ENCODE measurements at places on chromosomes 3 and 15.

DNA sequence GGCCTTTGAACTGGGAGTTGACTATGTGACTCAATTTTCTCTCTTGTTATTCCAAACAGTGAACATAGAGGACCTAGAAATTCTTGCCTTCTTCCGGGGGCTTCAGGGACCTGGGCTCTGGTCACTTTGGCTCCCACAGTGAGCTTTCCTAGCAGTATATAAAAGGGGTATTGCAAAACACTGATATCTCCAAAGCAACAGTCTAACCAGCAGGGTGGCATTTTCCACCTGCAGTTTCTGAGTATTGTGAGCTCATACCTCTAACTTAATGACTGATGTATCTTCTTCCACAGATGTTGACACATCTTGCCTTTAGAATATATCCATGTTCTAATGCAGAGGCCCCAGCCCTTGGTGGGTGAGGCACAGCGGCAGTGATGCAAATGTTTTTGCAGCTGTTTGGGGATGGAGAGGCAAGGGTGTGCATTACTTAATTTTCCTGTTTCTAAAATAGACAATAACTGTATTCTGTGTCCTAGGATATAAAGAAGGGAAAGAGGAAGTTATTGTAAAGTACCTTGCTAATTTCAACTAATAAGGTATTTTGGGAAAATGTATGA lies 45.7 kb upstream of the ADGRG7 start:
- no peak for DNase-seq

DNA sequence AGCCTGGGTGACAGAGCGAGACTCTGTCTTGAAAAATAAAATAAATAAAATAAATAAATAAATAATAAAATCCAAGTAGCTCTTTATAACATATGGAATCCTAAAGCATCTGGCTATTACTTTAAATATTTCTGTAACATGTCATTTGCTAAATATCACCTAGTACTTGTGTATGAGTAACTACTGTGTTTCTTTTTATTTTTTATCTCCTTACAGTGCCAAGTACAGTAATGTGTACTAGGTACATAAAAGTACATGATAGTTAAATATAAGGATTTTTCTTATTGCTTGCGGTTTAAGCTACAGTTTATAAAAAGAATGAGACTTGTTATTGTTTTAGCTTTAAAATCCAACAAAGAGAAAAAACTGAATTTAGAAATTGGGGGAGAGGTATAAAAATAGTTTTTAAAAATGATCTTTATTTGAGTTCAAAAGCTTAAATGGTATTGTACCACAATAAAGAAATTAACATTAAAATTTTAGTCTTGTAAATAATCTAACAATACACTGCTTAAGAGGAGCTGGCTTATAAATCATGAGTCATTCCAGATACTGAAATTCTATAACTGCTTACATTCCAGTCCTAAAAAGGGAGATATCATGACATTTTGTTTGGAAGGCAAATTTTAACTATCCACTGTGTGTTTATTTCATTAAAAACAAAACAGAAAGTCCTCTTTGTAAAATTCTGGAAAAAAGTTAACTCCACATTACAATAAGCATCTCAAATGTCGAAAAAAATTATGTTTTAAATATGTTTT lies 73.1 kb downstream of the FGF7 start:
- no peak for DNase-seq

DNA sequence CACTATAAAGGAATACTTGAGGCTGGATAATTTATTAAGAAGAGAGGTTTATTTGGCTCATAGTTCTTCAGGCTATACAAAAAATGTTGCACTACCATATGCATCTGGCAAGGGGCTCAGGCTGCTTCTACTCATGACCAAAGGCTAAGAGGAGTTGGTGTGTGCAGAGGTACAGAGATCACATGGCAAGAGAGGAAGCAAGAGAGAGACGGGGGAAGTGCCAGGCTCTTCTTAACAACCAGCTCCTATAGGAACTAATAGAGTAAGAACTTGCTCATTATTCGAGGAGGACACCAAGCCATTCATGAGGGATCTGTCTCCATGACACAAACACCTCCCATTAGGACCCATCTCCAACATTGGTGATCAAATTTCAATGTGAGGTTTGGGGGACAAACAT lies 6.0 kb upstream of the FNDC3B start:
- no peak for DNase-seq

DNA sequence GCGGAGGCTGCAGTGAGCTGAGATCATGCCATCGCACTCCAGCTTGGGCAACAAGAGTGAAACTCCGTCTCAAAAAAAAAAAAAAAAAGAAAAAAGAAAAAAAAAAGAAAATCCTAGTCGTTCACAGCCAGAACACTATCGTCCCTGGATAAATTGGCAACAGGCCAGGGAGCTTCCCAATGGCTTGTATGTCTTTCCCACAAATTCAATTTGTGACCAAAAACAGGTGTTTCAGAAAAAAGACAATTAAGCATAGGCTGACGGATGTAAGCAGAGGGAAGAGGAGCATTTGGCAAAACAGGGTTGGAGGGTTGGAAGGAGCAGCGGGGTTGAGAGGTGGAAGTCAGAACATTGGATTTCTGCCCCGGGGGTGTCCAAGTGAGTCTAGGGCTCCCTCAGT lies 8.5 kb downstream of the EPB42 start:
- no peak for DNase-seq

DNA sequence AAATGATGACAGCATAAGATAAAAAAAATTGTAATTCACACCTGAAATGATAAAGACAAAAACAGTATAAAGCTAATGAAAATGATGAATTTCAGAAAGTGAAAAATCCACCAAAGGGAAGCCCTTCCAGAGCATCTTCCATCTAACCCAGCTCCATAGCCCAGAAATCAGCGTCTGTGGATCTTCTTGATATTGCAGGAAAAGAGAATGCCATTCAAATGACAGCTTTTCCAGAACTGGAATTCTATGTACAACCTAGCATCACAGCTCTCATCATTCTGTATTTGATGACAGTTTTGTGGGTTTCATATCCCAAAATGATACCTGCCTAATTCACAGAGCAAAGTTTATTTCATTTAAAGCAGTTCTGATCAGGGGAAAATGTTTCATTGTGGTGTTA lies 267.3 kb downstream of the FHIT start:
- DNase-seq = no peak

- no peak for DNase-seq
These were observed 118.0 kb upstream of the MEF2A start for GRCh38 chr15:99447497-99448371.

- no peak for DNase-seq
These were observed 185.2 kb upstream of the CFAP20DC start for GRCh38 chr3:59234884-59235633.

DNA sequence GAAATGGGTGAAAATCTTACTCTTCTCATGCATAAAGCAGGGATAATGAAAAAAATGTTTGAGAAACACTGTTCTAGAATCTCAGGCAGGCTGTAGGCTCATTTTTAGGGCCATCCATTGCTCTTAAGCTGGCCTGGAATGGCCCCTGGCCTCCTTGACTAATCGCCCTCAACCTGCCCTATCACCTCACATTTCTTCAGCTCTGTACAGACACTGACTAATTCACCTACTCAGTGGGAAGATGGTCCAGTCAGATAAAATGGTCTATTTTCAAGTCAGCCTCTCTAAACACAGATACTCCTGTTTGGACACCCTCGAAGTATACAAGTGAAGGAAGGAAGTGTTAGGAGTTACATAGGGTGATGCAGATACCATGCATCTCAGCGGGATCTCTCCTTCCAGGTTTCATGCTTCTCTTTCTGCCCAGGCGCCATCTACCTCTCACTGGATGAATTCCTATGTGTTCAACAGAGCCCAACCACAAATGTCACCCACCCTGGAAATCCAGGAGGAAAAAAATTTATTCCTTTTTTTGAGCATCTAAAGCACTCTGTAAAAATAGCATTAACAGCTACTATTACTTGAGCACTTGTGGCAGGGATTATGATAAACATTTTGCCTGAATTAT lies 12.1 kb downstream of the FMN1 start:
- no peak for DNase-seq

DNA sequence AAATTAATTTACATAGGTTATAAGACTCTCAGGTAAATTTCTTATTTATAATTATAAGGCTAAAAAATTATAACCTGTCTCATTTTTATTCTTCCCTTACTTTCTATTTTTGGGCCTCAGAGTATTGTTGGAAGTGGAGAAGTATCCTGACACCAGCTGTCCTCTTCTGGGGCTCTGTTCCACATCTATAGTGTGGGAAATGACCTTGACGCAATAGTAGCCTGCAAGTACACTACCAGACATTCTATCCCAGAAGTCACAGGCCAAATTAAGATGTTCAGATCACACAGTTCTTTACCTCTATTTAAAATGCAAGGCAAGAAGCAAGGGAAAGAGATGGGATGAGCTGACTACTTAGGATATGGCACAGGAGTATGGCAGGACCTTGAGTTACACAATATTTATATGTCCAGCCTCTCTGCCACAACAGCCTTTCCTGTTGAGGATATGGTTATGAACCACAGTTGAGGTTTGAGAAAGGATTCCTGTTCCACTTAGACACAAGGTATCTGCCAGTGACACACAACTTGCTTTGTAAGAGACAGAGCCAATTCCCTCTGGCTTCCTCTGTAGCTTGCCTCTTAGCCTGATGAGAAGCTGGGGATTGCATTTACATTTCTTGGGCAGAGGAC lies 158.0 kb upstream of the IL12A start:
- no peak for DNase-seq

- no peak for DNase-seq
These were observed 619.8 kb upstream of the KCNMB2 start for GRCh38 chr3:177916461-177916860.

DNA sequence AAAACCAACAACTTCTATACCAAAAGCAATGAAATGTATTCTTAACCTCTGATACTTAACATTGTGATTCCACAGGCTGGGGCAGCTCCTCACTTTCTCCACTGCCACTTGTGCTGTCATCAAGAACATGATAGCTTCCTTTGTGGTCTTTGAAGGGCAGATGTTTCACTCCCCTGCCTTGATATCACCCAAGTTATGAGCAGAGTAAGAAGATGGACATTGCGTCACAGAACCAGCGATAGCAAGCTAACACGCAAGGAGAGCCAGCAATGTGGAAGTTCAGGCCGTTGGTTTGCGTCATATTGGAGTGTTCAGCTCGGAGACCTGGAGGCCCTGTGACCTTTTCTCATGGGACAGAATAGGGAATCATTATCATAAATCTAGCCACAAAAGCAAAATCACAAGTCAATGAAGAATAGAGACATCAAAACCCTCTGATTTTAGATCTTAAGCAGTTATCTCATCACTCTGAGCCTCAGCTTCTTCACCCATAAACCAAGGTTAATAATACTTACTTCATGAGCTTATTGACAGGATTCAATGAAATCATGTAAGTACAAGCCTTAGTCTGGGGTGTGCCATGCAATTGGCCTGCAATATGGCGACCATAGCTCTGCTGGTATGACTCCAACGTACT lies 183.8 kb upstream of the THBS1 start:
- DNase-seq = no peak

- no peak for DNase-seq
These were observed 349.2 kb upstream of the CCDC54 start for GRCh38 chr3:107028086-107028485.

DNA sequence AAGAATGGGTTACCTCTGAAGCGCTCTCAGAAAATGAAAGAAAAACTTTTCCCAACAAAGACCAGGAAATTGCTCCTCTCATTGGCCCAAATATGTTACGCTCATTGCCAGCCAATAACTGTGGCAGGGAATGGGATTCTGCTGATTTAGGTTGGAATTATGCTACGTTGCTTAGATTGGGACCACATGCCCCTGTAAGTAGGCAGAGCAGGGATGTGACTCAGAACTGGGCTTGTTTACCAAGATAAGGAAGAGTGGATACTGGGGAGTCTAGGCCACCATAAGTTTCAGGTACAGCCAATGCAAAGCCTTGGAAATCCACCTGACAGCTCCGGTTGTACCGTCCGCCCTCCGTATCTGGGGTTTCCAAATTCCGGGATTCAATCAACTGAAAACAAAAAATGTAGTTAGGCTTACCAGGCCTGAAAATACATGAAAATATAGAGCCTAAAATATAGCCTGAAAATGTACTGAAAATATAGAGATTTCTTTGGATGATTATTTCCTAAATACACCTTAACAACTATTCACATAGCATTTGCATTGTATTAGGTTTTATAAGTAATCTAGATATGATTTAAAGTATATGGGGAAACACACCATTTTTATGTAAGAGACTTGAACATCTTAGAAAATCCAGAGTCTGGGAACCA lies 1.5 kb upstream of the TCF12 start:
- no peak for DNase-seq

DNA sequence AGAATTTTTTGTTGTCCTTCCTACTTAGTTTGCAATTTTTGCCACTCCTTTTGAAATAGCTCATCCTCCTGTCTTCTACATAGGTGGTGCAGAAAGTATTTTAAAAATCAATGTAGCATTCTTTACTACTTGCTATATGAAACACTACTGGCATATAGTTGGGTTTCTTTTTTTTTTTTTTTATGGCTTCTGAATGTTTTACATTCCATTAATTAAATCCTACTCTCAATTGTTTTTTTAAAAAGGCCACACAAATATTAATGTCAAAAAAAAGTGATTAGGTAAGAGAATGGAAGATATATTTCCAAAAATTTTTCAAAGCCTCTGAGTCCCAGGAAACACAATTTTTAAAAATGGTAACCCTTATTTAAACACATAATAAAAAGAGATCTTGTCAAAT lies 262.6 kb downstream of the MAGI1 start:
- DNase-seq = no peak

DNA sequence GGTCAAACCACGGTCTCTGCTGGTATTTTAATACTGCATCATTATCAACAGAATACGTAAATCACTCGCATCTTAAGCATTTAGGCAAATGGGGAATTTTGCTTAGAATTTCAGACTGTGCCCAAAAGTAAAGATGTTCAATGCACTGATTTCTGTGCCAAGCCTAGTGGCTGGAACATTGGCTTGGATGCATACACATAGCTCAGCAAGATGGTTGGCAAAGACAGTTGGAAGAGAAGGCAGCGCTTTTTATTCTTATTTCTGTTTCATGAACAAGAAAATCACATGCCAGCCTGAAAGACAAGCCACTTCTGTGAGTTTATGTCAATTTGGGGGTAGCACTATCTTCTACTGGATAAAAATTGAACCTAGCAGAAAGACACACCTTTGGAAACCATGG lies 15.1 kb downstream of the MECOM start:
- no peak for DNase-seq

- DNase-seq = no peak
These were observed at the start of gene NTRK3 for GRCh38 chr15:88256279-88257230. Gene NTRK3 (minus strand): TSS chr15:88256739. CDS start chr15:88256153, 586 bp downstream.

- no peak for DNase-seq
These were observed 32.8 kb downstream of the CPNE4 start for GRCh38 chr3:132001999-132002398.

- no peak for DNase-seq
These were observed 7.2 kb upstream of the CD47 start for GRCh38 chr3:108098003-108098370.

GRCh38 chr15:79442911-79443310 lies 10.8 kb downstream of the MINAR1 start:
- no peak for DNase-seq

- DNase-seq = no peak
These were observed 21.3 kb downstream of the UBA5 start for GRCh38 chr3:132681421-132681820.

GRCh38 chr3:176415661-176416295 lies 781.5 kb downstream of the TBL1XR1 start:
- DNase-seq = no peak

Data from stimulated activated CD8-positive, alpha-beta memory T cell treated with anti-CD3 and anti-CD28 coated beads, Interleukin-7, amount 100 ng/mL, for 1 hour (primary cell).